Melanocyte of skin (primary cell): ENCODE measurements at places on chromosomes 4 and X. TPM values are rescaled to one million over a fixed set of nuclear protein-coding genes. Genes with fewer than 3 reads are reported as not detected.

NEUROG2 gene
- not detected in 2 replicates for total RNA-seq

NUP62CL gene
- 1.7 and 2.0 TPM in 2 replicates for total RNA-seq

SERPINA7 gene
- not detected in 2 replicates for total RNA-seq

TMEM156 gene
- not detected in 2 replicates for total RNA-seq

NONO gene
- 281 and 428 TPM in 2 replicates for total RNA-seq

HSFX2 gene
- under 0.01 TPM in 1 of 2 replicates, not detected in the other for total RNA-seq

SPATA4 gene
- not detected in 2 replicates for total RNA-seq

REPS2 gene
- 3.0 and 4.3 TPM in 2 replicates for total RNA-seq

ZMAT1 gene
- total RNA-seq, result under 0.01 and 0.46 TPM in 2 replicates

MBNL3 gene
- 9.7 and 13.1 TPM in 2 replicates for total RNA-seq

MAN2B2 gene
- 17.8 and 20.6 TPM in 2 replicates for total RNA-seq

RAB28 gene
- 15.5 and 20.7 TPM in 2 replicates for total RNA-seq
